G401 (cell line): ENCODE measurements at places on chromosomes 13 and 19. TPM values are rescaled to one million over a fixed set of nuclear protein-coding genes. Genes with fewer than 3 reads are reported as not detected.

KCNC3 gene
- 3.4 and 4.3 TPM in 2 replicates for total RNA-seq

C19orf25 gene
- 86.7 and 90.0 TPM in 2 replicates for total RNA-seq

ZNF835 gene
- total RNA-seq: 0.37 TPM in 1 of 2 replicates, not detected in the other

PPAN gene
- 77.4 and 104 TPM in 2 replicates for total RNA-seq

OVOL3 gene
- total RNA-seq: not detected in 2 replicates

CALR gene
- 1,471 and 1,755 TPM in 2 replicates for total RNA-seq

SYT5 gene
- total RNA-seq: 0.85 and 1.2 TPM in 2 replicates

SPRY2 gene
- 0.24 and 0.49 TPM in 2 replicates for total RNA-seq

ZNF264 gene
- 12.3 and 23.2 TPM in 2 replicates for total RNA-seq

SELENOW gene
- total RNA-seq: 322 and 424 TPM in 2 replicates

COX6B2 gene
- 5.8 TPM in 2 replicates for total RNA-seq
